NCI-H526 (cell line): ENCODE measurements at places on chromosomes 4 and X.

DNA sequence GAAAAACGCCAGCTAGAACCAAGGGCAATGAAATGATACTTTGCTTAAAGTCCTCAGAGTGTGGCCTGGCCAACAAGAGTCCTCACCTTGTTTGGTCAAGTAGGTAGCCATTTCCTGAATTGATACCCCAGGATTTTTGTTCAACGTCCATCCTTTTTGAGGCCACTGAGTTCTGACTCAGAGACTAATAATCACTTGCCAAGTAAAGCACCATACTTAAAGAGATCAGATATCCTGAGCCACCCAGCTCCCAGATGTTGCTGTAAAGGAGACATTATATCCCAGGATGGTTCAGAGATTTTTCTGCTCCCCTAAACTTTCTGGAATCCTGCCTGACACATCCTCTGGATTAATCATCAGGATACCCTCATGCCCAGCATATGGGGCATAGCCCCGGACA lies 190.9 kb downstream of the RAP1GDS1 start:
- no peak for DNase-seq

DNA sequence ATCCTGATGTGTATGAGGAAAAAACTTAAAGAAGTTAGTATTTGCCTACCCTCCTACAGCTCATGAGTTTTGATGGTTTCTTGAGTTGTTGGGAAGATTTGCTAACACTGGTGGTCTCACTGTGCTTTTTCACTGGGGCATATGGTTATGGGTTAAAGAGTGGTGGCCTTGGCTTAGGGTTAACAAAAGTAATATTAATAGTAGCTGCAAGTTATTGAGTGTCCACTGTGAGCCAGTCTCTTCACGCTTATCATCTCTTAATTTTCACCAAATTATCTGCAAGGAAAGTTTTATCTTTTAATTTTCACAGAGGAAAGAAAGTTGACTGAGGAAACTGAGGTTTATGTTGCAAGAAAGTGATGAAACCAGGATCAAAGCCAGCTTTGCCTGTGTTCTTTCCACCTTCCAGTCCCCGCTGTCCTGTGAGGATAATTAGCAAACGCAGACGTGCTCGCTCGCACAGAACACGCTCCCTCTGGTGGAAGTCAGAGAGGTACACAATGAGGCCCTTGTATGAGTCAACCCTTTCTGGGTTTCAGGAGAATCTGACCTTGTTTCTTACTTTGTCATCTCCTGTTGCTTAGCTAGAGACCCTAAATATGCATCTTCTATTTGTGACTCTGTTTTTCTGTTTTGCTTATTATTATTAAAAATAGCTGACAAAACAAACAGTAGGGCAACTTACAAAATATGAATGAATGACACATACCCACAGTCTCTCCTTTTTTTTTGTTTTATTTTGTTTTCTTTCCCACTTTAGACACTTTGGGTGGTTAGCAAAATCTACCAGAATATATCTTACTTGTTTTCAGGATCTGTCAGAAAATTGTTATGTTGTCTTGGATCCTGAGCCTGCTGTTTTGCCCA lies 94.3 kb downstream of the DDIT4L start:
- peak; percentile 35 for DNase-seq

DNA sequence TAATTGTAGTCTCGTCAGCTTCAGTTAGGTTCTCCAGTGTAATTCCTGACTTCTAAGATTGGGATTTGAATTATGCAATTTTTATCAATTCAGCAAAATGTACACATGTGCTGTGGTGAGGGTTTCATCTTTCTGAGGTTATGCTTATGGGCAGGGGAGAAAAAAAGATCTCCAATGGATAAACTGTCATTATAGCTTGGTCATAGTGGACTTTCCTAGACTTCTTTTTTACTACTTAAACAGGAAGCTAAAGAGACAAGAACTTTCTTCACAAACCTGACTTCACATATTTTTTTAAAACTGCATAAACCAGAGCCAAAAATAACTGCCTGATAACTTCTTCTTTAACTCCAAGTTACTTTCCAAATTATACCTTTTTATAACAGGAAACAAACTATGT lies 21.7 kb upstream of the SPP1 start:
- no peak for DNase-seq

GRCh38 chrX:14718403-14718802 lies 154.5 kb downstream of the FANCB start:
- no peak for DNase-seq

- DNase-seq = peak; percentile 17
Measured at GRCh38 chr4:152920768-152921167, 15.4 kb upstream of the FHDC1 start.

DNA sequence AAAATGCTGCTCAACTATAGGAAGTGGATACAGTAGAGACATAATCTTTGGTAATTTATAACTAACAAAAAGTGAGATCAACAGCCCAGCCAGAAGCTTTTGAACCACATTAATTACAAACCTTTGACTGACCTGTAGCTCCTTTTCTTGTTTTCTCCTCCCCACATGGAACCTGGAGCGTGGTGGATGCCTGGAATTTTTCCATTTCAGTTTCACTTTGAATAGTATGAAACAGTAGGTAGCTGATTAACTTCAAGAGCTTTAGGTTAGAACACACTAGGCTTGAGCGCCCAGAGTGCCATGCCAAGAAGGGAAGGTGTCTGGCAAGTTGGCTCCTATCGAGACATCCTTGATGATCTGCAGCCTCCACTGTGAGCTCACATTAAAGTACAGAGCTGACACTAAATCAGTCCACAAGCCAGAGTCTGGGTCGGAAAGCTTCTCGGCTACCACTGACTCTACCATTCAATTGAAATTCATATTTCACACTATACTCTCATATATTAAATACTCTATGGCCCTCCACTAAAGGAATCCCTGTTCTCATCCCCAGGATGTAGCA lies 143.4 kb downstream of the GLRA2 start:
- no peak for DNase-seq

DNA sequence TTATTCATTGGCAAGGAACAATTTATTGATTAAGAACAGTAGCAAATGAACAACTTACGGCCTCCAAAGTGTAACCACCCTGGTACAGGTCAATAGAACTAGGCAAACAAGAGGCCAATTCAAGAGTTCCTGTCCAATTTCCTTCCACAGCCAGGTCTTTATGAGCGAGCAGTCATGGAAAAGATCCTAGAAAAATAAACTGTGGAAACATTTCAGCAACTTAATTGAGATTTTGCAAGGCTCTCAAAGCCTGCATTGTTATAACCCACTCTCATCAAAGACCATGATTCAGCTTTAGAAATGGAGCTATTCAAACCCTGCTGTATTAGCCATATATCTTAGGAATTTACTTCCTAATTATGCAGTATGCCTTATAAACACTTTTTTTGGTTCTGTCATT lies 43.6 kb downstream of the UNC5C start:
- DNase-seq = no peak

DNA sequence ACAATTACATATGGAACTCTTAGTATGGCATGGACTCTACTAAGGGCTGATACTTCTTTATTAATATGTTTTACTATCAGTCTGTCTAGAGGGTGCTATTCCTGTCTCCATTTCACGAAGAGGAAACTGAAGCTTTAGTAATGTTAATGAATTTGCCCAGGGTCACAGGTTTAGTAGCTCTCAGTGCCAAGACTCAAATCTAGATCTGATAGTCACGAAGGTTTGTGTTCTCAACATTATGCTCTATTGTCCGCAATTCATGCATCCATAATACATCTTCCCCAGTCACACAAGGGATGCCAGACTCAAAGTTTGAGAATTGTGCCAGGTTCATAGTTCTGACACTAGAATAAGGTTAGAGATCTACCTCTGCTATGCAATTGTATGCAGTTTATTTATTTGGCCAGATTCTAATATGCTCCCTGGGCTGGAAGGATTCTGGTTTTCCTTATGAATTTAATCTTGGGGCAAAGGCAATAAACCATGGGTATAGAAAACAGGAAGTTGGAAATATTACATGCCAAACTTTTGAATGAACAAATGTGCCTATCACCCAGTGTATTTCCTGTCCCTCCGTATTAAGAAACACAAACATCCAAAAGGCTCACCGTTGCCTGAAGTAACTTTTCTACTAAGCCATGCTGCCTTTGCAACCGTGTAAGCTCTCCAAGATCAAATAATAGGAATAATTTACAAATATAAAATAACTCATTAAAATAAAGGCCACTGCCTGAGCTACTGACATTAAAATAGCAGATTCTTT lies 478.5 kb downstream of the INPP4B start:
- DNase-seq = no peak

- DNase-seq = peak; percentile 78
Measured at GRCh38 chrX:19883878-19884277, 3.5 kb downstream of the SH3KBP1 start.

- no peak for DNase-seq
Measured at GRCh38 chr4:159540038-159540437, 437.2 kb downstream of the RAPGEF2 start.

DNA sequence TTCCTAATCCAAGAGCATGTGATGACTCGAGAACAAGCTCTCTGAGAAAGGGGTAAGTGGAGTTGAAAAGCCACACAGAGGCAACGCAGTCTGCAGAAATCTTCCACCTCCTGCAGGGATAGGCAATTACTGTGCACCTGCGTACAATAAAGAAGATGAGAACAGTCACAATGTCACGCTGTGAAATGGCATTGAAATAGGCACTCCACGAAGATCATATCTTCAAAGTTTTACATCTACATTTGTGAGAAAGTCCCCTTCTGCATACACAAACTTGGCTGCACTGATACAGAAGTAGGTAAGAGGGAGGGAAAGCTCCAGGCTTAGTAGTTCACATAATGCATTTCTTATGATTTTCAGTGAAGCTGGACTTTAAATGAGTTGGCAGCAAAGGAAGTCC lies 27.1 kb downstream of the DDX60L start:
- no peak for DNase-seq

GRCh38 chr4:165288639-165289422 lies 38.6 kb upstream of the MSMO1 start:
- no peak for DNase-seq

DNA sequence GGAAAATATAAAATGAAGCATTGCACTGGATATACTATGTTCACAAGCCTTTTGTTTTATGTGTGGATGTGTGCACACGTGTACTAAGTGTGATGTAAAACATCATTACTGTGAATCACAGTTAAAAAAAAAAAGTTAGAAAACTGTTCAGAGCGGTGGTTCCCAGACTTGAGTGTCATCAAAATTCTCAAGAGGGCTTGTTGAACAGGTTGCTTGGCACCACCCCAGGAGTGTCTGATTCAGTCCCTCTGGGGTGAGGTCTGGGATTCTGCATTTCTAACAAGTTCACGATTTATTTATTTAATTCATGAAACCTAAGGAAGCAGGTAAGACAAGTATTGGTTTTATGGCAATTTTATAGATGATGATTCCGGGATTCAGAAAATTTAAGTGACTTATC lies 1.8 kb downstream of the CENPU start:
- DNase-seq = no peak

DNA sequence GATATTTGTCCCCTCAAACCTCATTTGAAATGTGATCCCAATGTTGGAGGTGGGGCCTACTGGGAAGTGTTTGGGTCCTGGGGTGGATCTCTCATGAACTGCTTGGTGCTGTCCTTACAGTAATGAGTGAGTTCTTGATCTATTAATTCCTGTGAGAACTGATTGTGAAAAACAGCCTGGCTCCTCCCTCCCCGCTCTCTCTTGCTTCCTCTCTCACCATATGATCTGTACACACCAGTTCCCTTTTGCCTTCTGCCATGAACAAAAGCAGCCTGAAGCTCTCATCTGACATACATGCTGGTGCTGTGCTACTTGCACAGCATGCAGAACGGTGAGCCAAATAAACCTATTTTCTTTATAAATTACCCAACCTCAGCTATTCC lies 11.2 kb upstream of the YIPF7 start:
- no peak for DNase-seq

DNA sequence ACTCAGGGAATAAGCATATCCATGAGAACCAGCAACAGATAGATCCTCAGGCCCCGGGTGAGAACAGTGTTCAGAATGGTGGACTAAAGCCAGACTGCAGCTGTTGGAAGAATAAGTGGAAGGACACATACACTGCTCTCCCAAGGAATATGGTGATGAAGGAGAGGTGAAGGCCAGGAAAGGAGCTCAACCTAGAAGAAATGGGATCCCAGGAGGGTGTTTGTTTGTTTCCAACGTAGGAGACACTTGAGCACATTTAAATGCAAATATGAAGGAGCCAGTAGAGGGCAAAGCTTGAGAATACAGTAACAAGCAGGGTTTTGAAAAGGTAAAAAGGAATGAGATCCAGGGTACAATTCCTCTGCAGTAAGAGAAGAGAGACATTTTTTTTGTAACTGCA lies 42.4 kb upstream of the ATOH1 start:
- no peak for DNase-seq

- DNase-seq = peak; percentile 54
Measured at GRCh38 chr4:47954677-47955076, 40.3 kb upstream of the NFXL1 start.

- no peak for DNase-seq
Measured at GRCh38 chr4:135277980-135278315, 1076.4 kb upstream of the PABPC4L start.

DNA sequence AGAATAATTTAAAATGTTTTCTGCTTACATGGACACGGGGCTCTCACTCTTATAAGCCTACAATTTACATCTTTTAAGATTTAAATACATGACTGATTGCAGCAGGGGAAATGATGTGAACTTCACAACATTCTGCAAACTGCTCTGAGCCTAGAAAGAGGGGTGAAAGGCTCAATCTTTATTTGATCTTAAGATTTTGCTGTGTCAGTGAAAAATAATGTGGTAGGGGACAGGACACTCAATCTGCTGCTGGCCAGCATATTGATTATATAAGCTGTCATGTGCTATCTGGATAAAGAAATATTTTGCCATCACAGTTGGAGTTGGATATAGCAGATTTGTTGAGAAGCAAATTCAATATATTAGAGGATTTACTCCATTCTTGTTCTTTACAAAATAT lies 2210.5 kb downstream of the PCDH7 start:
- DNase-seq = no peak

DNA sequence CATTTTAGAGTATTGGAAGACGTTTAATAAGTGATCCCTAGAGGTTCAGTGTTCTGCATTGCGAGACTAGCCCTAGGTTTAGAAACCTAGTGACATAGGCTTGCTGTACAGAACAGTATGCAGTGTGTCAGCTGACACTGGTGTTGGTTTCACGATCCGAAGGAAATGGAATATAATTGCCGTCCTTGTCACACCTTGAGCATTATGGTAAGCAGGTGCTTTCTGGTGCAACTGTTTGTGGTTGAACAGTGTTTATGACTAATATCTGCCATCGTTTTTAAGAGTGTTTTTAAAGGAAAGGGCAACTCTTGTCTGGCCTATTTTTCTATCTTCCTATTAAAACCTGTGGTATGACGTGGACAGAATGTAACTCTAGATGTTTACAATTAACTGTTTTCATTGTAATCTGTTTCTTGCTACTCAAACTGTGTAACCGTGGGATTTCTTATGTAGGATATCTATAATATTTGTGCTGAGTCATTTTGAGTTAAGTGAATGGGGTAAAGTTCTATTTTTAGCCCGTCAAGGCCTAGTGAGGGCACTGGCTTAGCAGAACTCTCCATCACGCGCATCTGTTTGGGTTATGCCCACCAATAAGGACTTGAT lies 53.8 kb upstream of the TBC1D14 start:
- no peak for DNase-seq

DNA sequence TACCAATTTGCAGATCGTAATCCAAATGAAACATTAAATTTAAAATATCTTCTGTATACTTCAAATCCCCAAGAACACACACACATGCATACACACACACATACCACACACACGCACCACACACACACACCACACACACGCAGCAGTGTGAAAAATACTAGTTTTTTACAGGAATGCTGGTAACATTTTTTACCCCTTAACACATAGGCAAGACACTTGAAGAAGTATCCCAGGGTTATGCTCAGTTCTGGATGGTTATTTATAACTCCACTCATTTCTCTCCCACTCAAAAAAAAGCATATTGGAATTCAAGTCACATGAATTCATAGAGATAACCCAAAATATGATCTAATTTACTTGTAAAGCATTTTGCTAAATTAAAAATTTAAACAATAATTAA lies 325.5 kb upstream of the SLC7A11 start:
- DNase-seq = no peak
